Psoas muscle (tissue), 8 donors: ENCODE measurements at places on chromosomes 1 and 21. TPM values are rescaled to one million over a fixed set of nuclear protein-coding genes. Genes with fewer than 3 reads are reported as not detected.
A peak's percentile ranks its signal among the peaks of the same experiment; 100 is the strongest.

Gene SMG7
- total RNA-seq, result 36.1 TPM

Gene GJA9
- total RNA-seq, result not detected

Gene SPRR4
- total RNA-seq, result not detected

Gene CEP170
- 32.1 TPM for total RNA-seq

DNA sequence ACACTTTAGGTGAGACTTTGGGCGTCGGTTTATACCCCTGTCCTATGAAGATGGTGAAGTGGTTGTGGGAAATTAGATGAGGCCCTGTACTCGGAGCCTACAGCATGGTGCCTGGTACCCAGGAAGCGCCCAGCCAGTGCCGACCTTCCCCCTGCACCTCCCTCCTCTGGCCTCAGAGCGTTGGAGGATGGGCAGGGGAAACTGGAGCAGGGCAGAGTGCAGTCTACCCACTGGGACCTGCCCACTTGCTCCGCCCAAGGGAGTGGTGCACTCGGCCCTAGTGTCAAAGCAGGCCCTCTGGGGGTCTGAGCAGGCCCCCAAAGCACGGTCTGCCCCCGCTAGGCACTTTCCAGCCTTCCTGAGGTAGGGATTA, 13.0 kb upstream of the TTC22 start:
- no peak for DNase-seq

- peak; percentile 12 for DNase-seq
These were observed 2.8 kb upstream of the ARF1 start for GRCh38 chr1:228079601-228080263.

GRCh38 chr1:167387251-167387910, 130.9 kb downstream of the CD247 start:
- no peak for DNase-seq

- DNase-seq, result no peak
These were observed 10.9 kb downstream of the ERRFI1 start for GRCh38 chr1:8015036-8015808.

GRCh38 chr1:26450908-26451307, 18.8 kb downstream of the DHDDS start:
- DNase-seq, result no peak

DNA sequence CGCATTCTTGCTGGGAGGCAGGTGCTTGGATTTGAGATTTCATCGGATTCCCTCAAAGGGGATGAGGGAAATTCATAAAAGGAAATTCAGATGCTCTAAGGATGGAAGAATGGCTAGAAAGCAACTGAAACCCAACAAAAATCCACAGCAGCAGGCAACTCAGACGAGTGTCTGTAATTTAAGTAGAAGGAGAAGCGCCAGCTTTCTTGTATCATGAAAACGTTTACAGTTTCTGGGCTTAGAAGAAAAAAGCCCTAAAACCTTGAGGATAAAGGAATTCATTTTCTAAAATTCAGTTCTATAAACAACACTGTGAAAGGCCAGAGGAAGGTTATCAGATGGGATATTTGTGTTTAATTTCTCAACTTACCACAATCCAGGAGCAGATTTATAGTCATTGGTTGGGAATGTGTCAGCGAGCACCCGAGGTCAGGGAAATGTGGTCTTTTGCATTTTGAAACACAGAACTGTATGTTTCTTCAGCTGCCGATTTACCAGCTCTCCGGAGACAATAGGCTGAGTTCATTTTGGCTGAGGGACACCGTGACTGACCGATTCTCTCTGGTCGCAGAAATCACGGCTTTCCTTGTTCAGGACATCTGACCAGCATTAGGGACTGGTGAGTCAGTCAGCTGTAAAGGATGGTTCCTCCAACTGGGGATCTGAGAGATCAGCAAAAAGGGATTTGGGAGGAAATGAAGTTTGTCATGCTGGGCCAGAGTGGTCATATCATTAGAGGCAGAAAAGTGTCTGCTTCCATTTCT, 111.6 kb upstream of the ERRFI1 start:
- DNase-seq, result peak; percentile 36

DNA sequence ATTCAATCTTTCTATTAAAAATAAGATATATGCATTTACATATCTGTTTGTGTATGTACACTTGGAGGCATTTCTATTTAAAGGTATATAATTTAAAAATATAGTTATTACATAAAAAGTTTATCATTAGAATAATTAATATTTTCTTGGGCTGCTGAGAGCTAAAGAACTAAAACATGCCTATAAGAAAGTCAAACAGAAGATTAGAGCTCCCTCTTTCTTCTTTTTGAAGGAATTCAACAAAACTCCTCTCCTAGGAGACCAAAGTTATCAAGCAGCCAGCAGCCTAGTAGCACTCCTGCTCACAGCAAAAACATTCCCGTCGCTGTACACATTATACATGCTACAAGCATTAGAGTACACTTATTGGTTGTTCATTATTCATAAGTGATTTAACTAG, 216.4 kb downstream of the VAV3 start:
- no peak for DNase-seq

GRCh38 chr1:154429118-154429517, 24.0 kb downstream of the IL6R start:
- no peak for DNase-seq

GRCh38 chr1:204782118-204782700, 88.5 kb upstream of the NFASC start:
- DNase-seq, result no peak

DNA sequence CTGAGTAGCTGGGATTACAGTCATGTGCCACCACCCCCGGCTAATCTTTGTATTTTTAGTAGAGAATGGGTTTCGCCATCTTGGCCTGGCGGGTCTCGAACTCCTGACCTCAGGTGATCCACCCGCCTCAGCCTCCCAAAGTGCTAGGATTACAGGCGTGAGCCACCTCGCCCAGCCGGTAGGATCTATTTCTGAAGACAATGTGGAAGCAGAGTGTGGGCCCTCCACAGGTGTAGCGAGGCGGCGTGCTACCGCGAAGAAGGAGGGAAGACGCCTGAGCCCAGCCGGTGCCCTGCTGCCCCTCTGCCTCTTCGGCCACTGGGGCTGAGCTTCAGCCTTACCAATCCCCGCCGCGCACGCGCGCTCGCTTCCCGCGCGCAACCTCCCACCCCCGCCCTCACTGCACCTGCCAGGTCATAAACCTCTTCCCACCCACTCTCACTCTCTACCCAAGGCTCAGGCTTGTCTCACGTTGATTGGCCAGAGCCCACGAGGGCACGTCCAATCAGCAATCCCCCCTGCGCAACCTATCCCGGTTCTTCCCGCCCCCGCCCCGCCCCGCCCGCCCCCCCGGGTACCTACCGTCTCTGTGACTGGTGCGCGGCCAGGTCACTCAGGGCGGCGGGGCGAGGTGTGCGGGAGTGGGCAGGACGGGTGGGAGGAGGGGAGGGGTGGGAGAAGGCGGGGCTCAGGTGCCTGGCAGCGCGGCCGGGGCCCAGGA, 409 bp upstream of the HOOK1 start:
- DNase-seq, result peak; percentile 42

DNA sequence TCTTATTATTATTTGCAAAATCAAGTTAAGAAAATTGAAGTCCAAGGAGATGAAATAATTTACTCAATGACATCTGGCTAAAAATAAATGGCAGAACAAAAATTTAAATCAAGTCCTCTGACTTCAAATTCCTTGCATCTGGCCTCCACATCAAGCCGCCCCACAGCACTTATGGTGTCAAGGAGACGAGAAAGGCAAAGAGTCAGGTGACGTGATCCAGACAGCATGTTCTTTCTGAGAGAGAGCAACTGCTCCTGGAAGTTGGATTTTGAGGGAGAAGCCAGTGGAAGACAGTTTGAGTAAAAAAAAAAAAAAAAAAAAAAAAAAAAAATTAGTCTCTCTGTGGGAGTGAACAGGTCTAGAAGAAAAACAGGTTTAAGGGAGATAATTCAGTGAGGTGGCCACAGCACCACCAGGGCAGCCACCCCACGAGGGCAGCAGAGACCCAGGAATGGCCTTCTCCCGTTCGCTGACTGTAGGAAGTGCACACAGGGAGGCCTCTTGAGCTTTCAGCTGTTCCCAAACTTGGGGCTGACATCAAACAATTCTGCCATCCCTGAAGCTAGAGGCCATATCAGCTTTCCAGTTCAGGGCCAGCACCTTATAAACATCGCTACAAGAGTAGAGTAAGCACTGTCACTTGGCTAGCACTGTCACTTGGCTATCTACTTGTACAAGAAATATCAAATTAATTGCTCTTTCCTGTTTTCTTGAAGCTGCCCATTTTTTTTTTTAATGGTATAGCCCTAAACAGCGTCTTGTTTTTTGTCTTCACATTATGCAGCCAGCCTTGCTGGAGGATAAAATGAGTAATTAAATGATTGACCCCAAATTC, 7.8 kb downstream of the C1orf162 start:
- peak; percentile 76 for DNase-seq

DNA sequence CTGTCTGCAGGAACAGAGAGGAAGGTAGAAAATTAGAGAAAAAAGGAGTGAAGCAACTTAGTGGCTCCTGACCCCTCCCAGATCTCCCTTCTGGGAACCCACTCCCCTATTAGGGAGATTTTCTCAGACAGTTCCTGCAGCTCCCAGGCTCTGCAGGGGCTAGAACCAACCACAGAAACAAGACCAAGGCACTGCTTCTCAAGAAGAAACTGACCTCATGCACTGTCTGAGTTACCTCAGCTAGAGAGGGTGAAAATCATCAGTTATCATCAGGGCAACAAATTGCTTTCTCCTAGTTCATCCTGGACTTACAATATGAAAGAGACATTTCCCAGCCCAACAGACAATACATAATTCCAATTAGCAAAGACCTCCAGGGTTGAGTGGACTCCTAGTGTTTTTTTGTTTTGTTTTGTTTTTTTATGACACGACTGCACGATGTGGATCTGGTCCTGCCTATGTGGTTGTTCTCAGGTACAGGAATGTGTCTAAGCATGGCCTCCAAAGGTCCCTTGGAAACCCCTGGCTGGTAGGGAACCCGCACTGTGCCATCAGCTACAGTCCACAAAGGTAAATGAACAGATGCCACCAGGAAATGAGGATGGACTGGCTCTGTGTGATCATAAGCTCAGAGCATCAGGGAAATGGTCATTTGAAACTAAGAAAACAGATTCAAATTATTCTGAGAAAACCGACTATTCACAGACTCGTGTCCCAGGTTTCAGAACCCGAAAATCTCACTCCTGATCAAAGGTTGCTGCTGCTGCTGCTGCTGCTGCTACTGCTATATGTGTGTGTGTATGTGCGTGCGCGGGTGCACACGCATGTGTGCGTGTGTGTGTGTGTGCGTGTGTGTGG, 65.3 kb downstream of the LAMC2 start:
- DNase-seq, result no peak

DNA sequence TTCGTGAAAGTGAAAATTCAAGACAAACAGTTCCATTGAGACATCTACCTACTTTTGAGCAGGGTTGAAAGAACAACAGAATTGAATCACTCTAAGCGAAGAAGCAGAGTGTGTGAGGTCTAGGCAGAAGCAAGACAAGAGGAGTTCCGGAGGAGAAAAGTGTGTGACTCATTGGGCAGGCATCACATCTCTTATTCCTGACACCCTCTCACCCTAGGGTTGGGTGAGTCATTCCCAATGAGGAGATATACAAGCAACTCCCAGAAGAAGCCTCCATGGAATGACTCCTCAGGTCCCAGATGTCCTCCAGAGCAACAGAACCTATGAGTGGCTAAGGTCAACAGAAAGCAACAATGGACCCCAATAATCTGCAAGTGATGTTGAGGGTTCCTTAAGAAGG, 138.1 kb downstream of the TPR start:
- DNase-seq, result no peak

DNA sequence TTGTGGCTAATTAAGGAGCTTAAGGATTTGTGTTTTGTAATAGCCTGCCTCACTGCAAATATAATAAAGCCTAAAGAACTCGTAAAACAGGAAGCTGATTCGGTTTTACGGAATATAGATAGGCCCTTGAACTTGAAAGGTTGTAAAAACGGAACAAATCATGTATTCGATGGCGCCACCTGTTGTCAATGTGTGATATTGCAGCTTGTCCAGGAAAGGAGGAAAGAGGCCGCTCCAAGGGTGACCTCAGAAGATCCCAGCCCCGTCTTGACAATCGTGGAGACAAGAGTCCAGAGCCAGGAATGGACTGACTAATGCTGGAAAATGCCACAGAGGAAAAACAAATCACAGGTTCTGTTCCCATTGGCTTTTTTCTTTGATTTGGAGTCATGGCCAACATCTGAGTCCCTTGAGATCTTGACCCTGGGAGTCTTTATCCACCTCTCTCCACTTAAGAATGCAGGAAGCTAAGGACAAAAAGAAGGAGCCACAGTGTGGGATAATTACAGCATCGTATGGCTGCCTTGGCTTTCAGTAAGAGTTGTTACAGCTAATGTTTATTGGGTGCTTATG, 7.0 kb upstream of the IGSF21 start:
- peak; percentile 72 for DNase-seq
